ENCODE measurements at places on chromosomes 12 and 14. TPM values are rescaled to one million over a fixed set of nuclear protein-coding genes. Genes with fewer than 3 reads are reported as not detected.

CFAP251 gene
- total RNA-seq, result 2.8 TPM

GPR162 gene
- total RNA-seq, result 16.6 TPM

- DNase-seq, result no peak
Observed at GRCh38 chr12:74620921-74621320, 83.3 kb downstream of the ATXN7L3B start.

NID2 gene
- total RNA-seq, result 22.1 TPM

DNA sequence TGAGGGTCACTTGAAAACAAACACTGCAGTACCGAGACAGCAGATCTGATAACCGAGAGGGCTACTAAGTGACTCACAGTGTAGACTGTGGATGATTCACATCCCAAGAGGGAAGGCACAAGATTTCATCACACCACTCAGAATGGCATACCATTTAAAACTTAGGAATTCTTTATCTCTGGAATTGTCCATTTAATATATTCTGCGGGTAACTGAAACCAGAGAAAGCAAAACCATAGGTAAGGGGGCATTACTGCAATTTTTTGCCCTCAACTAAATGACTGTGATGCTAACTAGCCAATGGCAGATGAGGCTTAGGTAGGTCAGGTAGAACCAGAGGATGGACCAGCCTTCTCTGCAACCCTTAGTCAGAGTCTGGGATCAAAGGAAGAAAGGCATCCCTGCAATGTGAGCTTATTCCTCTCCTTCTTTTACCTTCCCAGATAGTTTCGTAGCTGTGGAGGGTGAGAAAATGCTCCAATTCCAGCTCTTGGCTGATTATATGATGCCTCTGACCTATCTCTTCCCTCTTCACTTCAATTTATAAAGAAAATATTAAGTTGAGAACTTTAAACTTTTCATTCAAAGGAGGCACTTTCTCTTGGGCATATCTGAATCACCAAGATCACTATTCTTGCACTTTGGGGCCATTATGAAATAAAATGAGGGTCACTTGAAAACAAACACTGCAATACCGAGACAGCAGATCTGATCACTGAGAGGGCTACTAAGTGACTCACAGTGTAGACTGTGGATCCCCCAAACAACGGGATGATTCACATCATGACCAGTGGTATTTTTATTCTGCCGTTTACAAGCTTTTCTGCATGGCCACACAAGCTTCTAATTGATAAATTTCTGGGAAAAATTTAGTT lies 6.8 kb downstream of the ART4 start:
- no peak for DNase-seq

DNA sequence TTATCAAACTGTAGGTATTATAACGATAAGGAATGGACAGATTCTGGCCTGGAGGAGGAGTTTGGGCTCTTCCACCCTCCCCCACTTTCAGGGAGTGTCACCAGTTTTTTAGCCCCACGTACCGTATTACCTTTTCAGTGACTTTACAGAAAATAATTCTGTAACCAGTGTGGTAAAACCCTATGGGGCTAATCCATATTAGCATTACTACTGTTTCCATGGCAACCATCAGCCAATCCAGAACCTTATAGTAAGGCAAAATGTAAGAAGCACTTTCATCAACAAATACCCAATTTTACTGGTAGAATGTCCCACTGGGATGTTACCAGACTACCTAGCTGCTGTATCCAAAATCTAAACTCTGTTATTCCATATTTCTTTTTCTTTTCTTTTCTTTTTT lies 50.7 kb downstream of the BICDL1 start:
- no peak for DNase-seq

DNA sequence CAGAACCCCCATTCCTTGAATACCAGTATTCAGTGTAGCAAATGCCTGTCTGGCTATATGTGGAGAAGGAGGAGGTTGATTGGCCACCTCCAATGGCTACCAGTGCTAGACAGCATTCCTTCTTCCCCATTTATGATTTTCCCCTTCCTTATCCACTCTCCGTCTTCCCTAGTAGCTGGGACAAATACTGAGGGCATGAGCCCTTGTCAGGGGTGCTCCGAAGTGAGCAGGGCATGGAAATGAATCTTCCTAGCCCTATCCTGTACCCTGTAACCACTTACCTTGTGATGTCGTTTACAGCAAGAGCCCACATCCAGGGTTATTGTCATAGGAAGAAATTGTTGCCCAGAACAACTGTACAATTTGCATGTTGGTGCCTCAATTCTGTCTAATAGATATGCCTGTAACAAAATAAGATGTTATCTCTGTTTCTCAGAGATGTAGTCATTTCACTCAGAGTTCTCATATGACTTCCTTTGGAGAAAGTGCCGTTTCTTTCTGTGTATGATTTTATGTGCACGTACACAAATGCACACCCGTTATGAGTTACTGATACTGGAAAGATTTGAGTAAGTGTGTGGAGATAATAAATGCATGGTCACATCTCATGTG lies 423.7 kb downstream of the EGLN3 start:
- DNase-seq, result no peak

STON2 gene
- total RNA-seq, result 10.4 TPM

DNA sequence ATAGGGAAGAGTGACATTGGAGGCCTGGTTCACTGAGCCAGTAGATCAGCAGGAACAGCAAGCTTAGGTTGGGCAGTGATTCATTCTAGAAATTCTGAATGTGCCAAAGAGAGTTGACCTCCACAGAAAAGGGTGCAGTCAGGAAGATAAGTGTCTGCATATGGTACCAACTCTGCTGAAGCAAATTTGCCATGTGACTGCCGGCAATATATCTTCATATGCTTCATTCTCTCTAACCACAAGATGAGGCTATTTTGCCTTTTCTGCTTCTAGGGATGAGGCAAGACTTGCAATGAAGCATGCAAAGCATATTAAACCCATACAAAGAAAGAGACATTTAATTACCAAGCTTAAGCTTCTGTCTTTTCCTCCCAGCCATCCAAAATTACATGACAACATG lies 13.6 kb downstream of the CCDC198 start:
- no peak for DNase-seq

- DNase-seq, result no peak
Observed at GRCh38 chr14:33993246-33993645, 42.4 kb upstream of the EGLN3 start.
